ENCODE measurements at places on chromosomes 1 and 21. TPM values are rescaled to one million over a fixed set of nuclear protein-coding genes. Genes with fewer than 3 reads are reported as not detected.

The PIGR gene
- total RNA-seq, result 30.1 TPM

GRCh38 chr1:77672374-77672773 is 10.1 kb downstream of the ZZZ3 start:
- peaks cover 6% of the 10 kb centered on the region for H3K36me3 ChIP-seq
- H3K4me3 ChIP-seq, result no peak overlapping the region
- H3K27ac ChIP-seq, result no peak overlapping the region

GRCh38 chr1:42931108-42931539 is 27.5 kb downstream of the SLC2A1 start:
- peaks cover 32% of the 10 kb centered on the region for H3K36me3 ChIP-seq
- DNase-seq, result no peak
- peaks cover 8% of the 10 kb centered on the region for H3K27me3 ChIP-seq

The METTL25B gene
- total RNA-seq, result 35.2 TPM

The RAB3GAP2 gene
- total RNA-seq, result 42.1 TPM

- H3K4me3 ChIP-seq, result no peak overlapping the region
- no peak for DNase-seq
- H3K27me3 ChIP-seq, result no peaks in the 10 kb centered on the region
- peaks cover 4% of the 10 kb centered on the region for H3K36me3 ChIP-seq
Measured at GRCh38 chr1:109938556-109938955, 27.9 kb downstream of the CSF1 start.

The CHRM3 gene
- total RNA-seq, result 2.4 TPM

- no peak for DNase-seq
- no peaks in the 10 kb centered on the region for H3K4me1 ChIP-seq
- H3K4me3 ChIP-seq, result no peak overlapping the region
- H3K27ac ChIP-seq, result no peak overlapping the region
- no peaks in the 10 kb centered on the region for H3K27me3 ChIP-seq
- no peaks in the 10 kb centered on the region for H3K36me3 ChIP-seq
Measured at GRCh38 chr21:29265690-29266479, 32.8 kb upstream of the BACH1 start.

The ZMYND12 gene
- 1.5 TPM for total RNA-seq

DNA sequence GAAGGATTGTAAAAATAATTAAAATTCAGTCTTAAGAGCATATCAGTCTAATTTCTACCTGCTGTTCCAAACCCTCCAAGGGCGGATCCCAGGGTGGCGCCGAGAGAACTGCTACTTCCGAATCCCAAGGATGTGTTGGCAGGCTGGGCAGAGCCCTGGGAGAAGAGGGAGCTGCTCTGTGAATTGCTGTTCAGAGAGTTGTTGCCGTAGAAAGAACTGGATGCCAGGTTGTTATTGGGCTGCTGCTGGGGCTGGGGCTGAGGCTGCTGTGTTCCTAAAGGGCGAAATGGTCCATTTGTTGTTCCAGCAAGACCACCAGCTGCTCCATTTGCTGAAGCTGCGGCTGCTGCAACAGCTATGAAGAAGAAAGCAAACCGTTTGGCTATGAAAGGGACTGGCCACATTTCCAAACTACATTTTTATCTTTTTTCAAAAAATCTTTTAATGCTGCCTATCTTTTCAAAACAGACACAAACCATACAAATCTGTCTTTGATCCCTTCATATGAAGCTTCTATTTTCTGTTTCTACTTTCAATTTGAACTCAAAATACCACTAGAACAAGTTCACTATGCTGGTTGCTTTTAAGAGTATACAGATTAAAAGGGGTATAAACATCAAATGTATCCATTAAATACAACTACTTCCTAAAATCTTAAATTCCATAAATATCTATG is 57.5 kb upstream of the SDC3 start:
- peak overlapping the region; percentile 37 for H3K27ac ChIP-seq
- H3K27me3 ChIP-seq, result no peaks in the 10 kb centered on the region
- peaks cover 31% of the 10 kb centered on the region for H3K4me1 ChIP-seq
- H3K4me3 ChIP-seq, result no peak overlapping the region

The AKR7A3 gene
- total RNA-seq, result 1.3 TPM

- no peak overlapping the region for H3K27ac ChIP-seq
- peaks cover 3% of the 10 kb centered on the region for H3K36me3 ChIP-seq
Measured at GRCh38 chr1:111653709-111654108, 34.1 kb downstream of the RAP1A start.

DNA sequence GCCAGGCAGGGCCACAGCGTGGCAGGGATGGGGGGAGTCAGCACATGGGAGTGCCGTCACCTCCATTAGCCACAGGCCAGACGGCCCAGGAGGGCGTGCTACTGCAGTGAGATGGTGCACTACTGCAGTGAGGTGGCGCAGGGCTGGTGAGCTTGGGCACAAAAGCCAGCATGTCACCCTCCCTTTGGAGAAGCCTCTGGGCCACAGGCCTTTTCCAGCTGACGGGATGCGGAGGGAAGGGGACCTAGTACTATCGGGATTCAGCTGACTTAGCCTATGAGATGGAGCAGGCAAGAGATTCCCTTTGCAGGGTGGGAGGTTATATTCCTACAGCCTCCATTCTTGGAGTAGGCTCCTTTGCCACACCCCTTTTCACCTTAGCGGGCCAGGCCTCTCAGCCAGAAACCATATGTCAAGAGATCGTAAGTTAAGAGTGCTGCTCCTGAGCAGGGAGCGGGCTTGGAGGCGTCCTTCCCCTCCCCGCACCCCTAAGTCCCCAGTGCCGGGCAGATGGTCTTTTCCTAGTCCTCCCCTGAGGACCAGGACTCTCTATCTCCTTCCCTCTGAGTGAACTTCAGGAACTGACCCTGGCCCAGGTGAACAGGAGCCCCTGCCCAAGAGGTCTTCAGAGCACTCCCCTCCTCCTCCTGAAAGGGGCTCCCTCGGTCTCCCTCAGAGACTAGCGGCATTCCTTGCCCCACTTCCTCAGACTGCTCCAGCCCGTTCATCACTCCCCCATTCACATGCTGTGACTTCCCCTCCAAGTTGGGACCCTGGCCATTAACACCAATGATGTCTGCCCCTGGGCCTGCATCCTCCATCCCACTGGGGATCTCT is 8.2 kb downstream of the NES start:
- H3K27ac ChIP-seq, result peak overlapping the region; percentile 53
- no peak for DNase-seq
- H3K27me3 ChIP-seq, result peaks cover 23% of the 10 kb centered on the region
- H3K4me1 ChIP-seq, result peaks cover 67% of the 10 kb centered on the region
- peak overlapping the region; percentile 22 for H3K4me3 ChIP-seq
- peaks cover 15% of the 10 kb centered on the region for H3K36me3 ChIP-seq

DNA sequence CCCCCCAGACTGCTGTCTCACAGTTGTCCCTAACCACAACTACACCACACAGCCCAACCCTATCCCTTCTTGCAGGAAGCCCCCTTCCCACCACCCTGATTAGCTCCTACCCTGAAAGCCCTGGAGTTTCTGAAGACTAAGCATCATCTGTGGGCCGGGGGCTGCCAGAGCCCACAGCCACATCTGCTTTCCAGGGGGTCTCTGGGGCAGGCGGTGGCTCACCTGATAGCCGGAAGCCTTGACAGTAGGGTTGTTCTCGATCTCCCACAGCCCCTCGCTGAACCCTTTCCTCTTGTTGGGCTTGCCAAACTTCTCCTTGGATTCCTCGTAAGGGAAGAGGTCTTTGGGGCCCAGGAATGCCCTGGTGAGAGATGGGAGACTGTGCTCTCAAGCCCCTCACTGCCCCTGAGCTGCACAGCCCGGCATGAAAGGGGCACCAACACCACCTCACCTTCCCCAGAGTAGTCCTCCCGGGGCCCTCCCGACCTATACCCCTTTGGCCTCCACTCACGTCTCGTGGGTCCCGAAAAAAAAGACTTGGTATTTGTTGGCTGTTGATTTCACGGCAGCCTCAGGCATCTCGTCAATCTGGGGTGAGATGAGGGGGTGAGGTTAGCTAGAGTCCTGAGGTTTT is 4.0 kb upstream of the MRPL24 start:
- H3K36me3 ChIP-seq, result peaks cover 12% of the 10 kb centered on the region
- H3K27me3 ChIP-seq, result no peaks in the 10 kb centered on the region
- peaks cover 55% of the 10 kb centered on the region for H3K4me1 ChIP-seq
- peak overlapping the region; percentile 99 for H3K27ac ChIP-seq
- H3K4me3 ChIP-seq, result peak overlapping the region; percentile 95

The CFAP45 gene
- total RNA-seq, result 2.8 TPM

The C1QTNF12 gene
- 2.5 TPM for total RNA-seq

The RASSF5 gene
- 5.9 TPM for total RNA-seq

GRCh38 chr1:68704800-68705443 is 208.0 kb upstream of the DEPDC1 start:
- no peak overlapping the region for H3K4me3 ChIP-seq
- H3K36me3 ChIP-seq, result no peaks in the 10 kb centered on the region
- H3K27ac ChIP-seq, result no peak overlapping the region
- H3K4me1 ChIP-seq, result no peaks in the 10 kb centered on the region

The TEX38 gene
- not detected for total RNA-seq

The TRNP1 gene
- 39.2 TPM for total RNA-seq

The RNF186 gene
- total RNA-seq, result 1.9 TPM

DNA sequence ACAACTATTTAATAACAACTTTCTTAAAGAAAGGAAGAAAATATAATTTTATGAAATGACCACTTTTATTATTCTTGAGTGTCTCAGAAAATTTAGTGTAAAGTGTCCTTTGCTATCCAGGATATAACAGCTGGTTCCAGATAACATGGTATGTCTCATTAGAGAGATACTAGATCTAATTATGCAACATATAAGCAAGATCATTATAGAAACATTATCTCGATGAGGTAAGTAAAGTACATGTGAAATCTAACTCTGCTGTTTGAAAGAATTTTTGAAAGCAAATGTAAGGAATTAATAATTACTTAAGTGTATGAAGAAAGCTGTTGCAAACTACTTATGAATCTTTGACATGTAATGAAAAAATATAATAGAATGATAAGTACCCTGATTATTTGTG is 887.4 kb upstream of the CXADR start:
- H3K4me1 ChIP-seq, result peaks cover 4% of the 10 kb centered on the region
- no peak overlapping the region for H3K27ac ChIP-seq
- H3K27me3 ChIP-seq, result no peaks in the 10 kb centered on the region
- DNase-seq, result no peak

The OR4F16 gene
- total RNA-seq, result not detected

The OXCT2 gene
- 0.21 TPM for total RNA-seq

DNA sequence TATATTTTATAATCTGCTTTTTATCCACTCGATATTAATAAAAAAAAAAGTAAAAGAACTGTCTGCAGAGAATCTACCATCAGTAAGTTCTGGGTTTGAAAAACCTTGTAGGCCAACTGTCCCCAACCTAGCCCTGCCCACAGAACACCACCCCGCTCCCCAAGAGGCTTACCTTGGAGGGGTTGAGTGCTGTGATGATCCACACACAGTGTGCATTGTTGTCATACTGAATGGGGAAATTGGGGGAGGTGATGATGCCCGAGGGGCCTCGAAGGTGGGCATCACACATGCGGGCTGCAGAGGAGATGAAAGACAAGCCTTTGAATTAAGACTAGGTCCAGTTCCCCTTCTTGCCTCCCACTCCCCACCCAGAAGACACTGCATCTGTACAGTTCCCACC is 53.3 kb upstream of the HMGB4 start:
- H3K27ac ChIP-seq, result no peak overlapping the region
- H3K36me3 ChIP-seq, result no peaks in the 10 kb centered on the region
- DNase-seq, result no peak

DNA sequence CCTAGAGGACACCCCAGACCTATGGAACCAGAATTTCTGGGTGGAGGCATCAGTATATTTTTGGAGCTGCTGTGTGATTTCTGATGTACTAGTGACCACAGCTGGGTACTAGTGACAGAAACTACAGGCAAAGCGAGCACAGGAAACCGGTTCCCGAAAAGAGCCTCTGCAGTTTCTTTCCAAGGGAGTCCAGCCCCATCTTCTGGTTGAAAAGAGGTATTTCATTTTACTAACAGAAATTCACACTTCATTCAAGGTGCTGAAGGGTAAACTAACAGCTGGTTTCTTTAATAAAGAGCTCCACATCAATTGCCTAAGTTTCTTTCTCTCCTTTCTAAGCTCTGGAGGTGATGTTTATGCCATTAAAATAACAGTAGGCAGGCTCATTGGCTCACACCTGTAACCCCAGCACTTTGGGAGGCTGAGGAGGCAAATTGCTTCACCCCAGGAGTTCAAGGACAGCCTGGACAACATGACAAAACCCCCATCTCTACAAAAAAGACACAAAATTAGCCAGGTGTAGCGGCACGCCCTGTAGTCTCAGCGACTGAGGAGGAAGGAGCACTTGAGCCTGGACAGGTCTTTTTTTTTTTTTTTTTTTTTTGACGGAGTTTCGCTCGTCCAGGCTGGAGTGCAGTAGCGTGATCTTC is 22.0 kb downstream of the THAP3 start:
- DNase-seq, result no peak
- H3K27ac ChIP-seq, result no peak overlapping the region
- no peak overlapping the region for H3K4me3 ChIP-seq
- H3K27me3 ChIP-seq, result no peaks in the 10 kb centered on the region

DNA sequence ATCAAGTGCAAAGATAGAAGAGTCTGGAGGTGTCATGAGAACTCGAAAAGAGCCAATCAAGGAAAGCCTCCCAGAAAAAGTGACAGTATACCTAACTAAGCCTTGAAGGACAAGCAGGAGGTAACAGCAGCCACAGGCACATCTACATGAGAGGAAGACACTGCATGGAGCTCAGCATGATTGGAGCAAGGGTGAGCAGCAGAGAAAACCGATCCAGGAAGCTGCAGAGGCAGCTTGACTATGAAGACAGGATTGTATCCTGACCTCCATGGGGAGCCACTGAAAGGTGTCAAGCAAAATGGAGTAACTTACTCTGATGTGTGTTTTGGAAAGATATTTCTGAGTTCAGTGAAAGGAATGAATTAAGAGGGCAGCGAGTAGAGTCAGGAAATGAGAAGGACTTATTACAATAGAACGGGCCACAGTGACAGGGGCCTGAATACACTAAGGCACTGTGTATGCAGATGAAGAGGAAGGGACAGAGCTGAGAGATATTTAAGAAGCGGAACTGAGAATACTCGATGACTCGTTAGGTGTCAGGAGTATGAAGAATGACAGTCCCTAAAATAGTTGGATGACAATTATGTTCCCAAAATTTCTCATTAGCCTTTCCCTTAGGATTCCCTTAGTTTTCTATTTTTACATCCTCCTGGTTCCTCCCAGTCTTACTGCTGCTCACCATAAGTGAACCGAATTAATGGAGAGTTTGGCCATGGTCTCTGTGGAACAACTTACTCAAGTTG is 139.3 kb upstream of the NFIA start:
- no peak overlapping the region for H3K4me3 ChIP-seq
- peaks cover 13% of the 10 kb centered on the region for H3K27me3 ChIP-seq
- no peak for DNase-seq
- no peaks in the 10 kb centered on the region for H3K36me3 ChIP-seq
- H3K27ac ChIP-seq, result peak overlapping the region; percentile 50

DNA sequence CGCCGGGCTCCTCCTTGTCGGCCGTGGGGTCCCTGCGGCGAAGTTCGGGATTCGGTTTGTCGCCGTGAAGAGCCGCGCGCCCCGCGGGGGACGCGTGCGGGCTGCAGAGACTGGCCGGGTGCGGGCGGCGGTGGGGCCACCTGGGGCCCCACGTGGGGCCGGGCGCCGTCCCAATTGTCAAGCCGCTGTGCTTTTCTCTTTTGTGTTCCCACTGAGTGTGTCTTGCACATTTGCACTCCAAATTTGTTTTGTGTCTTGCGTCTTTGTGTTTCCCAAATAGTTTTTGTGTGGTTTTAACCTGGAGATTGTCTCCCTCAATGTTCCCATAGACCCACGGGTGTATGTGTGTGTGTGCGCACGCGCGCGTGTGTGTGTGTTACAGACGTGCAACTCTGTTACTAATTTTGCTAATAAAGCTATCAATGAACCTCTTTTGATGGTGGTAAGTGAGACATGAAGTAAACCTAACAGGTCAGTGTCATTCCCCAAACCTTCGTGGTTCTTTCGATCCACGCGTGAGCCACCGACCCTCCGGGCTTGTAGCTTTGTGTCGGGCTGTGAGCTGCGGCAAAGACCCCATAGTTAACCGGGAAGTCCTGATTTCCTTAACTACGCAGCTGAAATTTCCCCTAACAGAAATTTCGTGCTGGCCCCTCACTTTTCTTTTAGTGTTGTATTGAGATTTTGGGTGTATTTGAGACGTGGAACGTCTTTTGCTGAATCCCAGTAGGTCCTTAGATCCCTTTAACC is 708 bp downstream of the PRDM2 start:
- DNase-seq, result no peak
- H3K4me1 ChIP-seq, result peaks cover 18% of the 10 kb centered on the region

Data from type B pancreatic cell (in vitro differentiated cells).